ENCODE measurements at places on chromosomes 2 and 18.

- DNase-seq = no peak
Measured at GRCh38 chr2:23414871-23415270, 29.9 kb downstream of the KLHL29 start.

- DNase-seq = no peak
Measured at GRCh38 chr2:3325458-3326181, 52.0 kb downstream of the EIPR1 start.

DNA sequence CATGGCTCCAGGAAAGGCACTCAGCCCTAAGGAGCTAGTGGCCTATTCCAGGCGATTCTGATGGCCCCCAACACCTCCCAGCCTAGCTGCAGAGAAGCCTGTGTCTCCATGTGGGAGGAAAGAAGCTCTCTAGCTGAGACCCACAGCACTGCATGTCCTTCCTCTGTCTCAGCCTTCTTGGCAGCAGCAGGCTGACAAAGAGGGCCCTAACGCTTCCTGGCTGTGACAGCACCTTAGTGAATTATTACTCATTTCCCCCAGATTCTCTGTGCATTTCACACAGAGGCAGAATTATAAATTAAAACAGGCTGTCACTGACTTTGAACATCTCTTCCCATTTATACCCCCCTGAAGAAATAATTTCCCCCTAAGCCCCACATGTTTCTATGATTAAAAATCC, 206.8 kb downstream of the CLIP4 start:
- no peak for DNase-seq

GRCh38 chr2:128986026-128986715, 667.5 kb upstream of the HS6ST1 start:
- no peak for DNase-seq

GRCh38 chr2:178700922-178701342, 106.3 kb downstream of the TTN start:
- DNase-seq = no peak

GRCh38 chr2:1795261-1796231, 51.2 kb upstream of the PXDN start:
- no peak for DNase-seq

DNA sequence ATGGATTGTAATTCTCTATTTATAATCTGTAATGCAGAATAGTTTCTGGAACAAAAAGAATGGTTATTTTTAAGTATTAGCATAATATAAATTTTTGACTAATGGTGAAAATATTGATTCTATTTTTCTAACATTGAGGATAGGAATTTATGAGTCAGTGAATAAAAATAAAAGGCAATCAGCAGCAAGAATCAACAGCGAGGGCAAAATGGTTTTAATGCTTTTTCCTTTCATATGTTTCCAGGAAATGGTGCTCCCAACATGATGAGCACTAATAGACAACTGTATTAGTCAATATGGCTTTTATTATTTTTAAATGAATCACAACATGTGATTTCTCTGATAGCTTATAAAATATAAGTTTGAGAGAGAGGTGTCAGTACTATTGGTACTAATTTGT, 90.7 kb upstream of the TFPI start:
- no peak for DNase-seq

- no peak for DNase-seq
Measured at GRCh38 chr2:200173691-200174090, 132.8 kb upstream of the SPATS2L start.

DNA sequence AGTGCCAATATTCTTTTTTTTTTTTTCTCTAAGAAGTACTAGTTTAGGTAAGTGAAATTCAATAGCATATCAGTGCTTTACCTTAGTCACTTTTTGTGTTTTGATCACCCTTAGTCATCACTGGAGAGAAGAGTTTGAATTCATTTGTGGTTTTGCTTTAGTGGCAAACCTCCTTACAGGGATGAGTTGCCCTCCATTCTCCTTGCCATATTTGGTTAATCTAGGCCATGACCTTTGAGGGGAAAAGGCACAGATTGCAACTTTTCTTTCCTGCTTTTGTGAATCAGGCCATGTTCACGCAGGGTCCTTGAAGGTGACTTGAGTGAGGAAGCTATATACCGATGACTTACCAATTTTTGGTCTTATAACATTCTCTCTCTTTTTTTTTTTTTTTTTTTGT, 34.4 kb downstream of the PLEKHA3 start:
- no peak for DNase-seq

DNA sequence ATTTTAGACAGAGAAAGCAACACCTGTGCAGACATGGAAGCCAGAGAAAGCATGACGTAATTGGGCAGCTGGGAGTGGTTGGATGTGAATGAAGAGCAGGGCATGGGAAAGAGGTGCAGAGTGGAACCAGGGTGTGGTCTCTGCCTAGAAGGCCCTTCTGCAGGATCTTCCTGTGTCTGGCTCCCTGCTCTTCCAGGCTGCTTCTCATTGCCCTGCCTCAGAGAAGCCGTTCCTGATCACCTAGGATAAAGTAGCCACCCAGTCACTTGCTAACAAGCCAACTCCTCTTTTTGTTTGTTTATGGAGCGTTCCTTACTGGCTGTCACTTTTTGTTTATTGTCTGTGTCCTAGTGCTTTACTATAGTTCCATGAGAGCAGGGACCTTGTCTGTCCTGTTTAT, 28.5 kb downstream of the GALNT1 start:
- no peak for DNase-seq

- DNase-seq = no peak
Measured at GRCh38 chr2:28695245-28695647, 56.4 kb upstream of the PPP1CB start.

- DNase-seq = no peak
Measured at GRCh38 chr18:33264566-33264965, 176.0 kb downstream of the CCDC178 start.

DNA sequence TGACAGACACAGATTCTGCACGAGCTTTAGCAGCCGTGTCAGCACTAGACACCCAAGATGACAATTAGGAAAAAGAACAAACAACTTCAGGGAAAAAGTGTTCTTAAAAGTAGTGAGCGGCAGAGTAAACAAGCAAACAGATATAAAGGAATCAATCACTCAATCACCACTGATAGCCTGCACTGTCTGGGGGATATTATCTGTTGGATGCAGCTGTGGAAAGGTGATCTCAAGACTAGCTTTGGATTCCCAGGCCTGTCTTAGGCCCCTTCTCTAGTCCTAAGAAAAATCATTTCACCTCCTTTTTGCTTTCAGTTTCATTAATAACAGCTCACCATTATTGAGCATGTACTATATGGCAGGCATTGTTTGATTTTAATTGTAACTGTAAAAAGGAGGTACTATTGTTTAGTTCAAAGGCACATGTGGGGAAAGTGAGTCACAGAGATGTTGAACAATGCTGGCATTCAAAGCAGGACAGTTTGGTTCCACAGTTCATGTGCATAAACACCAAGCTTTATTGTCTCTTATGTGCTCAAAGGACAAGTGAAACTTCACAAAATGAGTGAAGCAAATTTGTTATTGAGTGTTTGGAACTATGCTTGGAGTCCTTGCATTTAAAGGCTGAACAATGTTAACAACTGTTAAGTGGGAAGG, 147.3 kb upstream of the TCF4 start:
- no peak for DNase-seq

GRCh38 chr18:21196426-21196825, 45.6 kb upstream of the GREB1L start:
- DNase-seq = no peak

DNA sequence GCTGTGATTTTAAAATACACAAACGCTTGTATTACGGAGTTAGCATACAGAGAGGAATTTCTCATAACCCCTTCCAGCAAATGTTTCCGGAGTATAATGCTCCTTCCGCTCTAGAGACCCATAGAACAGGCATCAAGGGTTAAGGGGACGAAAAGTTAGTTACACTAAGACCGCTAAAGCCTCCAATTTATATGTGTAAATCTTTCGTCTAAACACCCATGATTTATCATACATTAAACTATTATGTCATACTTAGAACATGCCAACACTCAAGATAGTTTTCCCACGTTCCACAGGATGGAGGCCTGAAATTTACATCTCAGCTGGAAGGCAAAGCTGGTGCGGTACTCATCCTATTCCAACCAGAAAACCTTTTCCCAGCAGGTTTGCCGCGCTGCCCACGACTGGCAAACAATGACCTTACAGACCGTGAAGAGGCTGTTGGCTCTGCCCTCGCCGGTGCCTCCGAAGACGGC, 650 bp downstream of the ORMDL1 start:
- no peak for DNase-seq

DNA sequence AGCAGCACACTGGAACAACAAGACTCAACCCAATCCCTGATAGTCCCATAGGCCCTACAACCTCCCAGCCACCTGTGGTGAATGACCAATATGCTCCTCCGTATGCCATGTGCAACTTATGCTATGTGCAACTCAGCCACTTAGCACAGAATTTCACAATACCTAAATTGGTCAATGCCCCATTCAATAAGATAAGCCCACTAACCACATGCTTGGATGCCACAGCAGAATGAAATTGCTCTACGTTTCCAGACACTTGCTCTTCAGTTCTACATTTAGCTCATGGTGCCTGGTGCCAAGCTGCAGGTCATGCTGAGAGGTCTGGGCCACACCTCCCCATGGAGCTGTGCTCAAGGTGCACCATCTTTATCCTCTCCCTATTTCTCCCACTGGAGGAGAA, 159.8 kb downstream of the EN1 start:
- no peak for DNase-seq
